ENCODE measurements at places on chromosomes 12 and 14. TPM values are rescaled to one million over a fixed set of nuclear protein-coding genes. Genes with fewer than 3 reads are reported as not detected.

The RASSF3 gene
- total RNA-seq, result 88.0 TPM

The CLEC1A gene
- total RNA-seq, result 0.67 TPM

The LGALS3 gene
- total RNA-seq, result 1,380 TPM

The SLC10A1 gene
- total RNA-seq, result not detected

The LYZ gene
- 118 TPM for total RNA-seq
